ENCODE measurements at places on chromosomes 3 and 15. TPM values are rescaled to one million over a fixed set of nuclear protein-coding genes. Genes with fewer than 3 reads are reported as not detected.

DNA sequence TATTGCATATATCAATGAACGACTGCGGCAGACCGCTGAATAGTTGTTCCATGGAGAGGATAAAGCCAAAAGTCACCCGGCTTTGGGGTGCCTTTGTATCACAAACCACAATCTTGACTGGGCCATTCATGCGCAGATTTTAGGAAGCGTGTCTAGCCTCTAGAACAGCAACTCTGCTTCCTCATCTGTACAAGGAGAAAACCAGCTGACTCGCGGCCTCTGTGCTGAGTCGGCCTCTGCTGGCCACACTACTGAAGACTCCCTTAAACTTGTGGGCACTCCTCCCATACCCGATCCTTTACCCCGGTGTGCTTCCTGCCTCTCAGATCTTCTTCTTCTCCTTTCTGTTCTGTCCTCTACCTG lies 872 bp downstream of the DLEC1 start:
- DNase-seq = no peak
- H3K27ac ChIP-seq = no peak overlapping the region
- peak overlapping the region; percentile 70 for H3K4me3 ChIP-seq
- H3K4me1 ChIP-seq = peaks cover 15% of the 10 kb centered on the region
- H3K36me3 ChIP-seq = no peaks in the 10 kb centered on the region

GRCh38 chr3:71583566-71584393 lies at the start of gene FOXP1:
FOXP1 (minus strand) TSS chr3:71583728; CDS start chr3:71198381, 385,347 bp downstream.
- peak within 1 kb of the TSS; percentile 99 for H3K27ac ChIP-seq
- peaks cover 54% of the 10 kb centered on the region for H3K4me1 ChIP-seq
- DNase-seq = peak; percentile 89
- peak within 1 kb of the TSS; percentile 93 for H3K4me3 ChIP-seq

GRCh38 chr3:149026718-149027117 lies 35.4 kb downstream of the GYG1 start:
- no peak for DNase-seq
- H3K4me1 ChIP-seq = peaks cover 3% of the 10 kb centered on the region
- peak overlapping the region; percentile 64 for H3K27ac ChIP-seq
- peaks cover 53% of the 10 kb centered on the region for H3K36me3 ChIP-seq

DNA sequence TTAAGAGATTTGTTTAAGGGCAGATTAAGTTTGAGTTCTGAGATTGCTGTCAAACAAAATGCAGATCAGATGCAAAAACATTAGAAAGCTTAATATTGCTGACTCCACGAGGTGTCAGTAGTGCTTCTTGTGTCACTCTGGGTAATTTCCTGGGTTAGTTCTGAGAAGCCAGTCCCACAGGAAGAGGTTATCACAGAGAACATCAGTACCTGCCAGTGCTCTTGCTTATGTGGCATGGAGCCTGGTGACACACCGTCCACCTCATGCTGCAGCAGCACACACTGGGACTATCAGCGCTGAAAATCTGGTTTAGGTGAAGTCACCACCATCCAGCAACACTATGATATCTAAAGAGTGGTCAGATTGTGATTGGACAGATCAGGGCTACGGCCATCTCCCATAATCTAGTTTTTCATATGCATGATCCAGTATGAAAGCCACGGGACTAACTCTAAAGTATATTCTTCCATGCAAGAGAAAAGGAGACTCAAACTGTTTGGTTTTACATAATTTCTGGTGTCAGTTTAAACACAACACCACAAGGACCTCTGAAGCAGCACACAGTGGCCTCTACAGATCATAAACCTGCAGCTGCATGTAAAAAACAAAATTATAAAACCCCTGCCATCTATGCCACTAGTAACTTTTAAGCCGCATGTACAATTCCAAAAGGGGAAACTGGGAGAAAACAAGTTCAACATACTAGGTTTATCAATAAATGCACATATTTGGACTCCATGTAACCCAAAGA lies 36.1 kb upstream of the MYO5C start:
- no peak for DNase-seq
- peaks cover 41% of the 10 kb centered on the region for H3K36me3 ChIP-seq
- H3K4me1 ChIP-seq = peaks cover 14% of the 10 kb centered on the region
- no peak overlapping the region for H3K4me3 ChIP-seq
- H3K27ac ChIP-seq = no peak overlapping the region
- no peaks in the 10 kb centered on the region for H3K27me3 ChIP-seq

DNA sequence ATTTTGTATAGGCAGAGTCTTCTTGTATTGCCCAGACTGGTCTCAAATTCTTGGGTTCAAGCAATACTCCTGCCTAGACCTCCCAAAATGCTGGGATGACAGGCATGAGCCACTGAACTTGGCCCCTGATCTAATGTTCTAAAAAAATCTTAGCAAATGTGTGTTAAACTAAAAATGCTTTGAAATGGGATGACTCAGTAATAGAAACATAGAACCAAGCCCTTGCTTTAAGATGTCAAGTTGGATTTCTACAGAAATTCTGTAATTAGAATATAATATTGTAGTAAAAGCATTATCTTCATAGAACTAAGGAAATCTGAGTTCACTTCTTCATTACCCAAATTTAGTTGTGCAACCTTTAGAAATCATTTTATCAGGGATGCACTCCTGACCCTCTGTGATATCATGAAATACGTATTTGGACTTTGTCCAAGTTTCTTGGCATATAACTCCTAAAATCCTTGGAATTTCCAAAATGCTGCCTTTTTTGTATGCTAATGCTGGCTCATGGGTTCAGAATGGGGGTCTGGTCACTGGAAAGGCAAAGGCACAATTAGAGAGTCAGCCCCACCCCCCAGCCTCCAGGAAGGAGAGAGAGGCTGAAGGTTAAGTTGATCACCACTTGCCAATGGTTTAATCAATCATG lies 217.3 kb downstream of the TP63 start:
- H3K27ac ChIP-seq = no peak overlapping the region
- no peak for DNase-seq
- H3K4me1 ChIP-seq = no peaks in the 10 kb centered on the region
- no peaks in the 10 kb centered on the region for H3K27me3 ChIP-seq
- no peak overlapping the region for H3K4me3 ChIP-seq

- DNase-seq = no peak
- peaks cover 13% of the 10 kb centered on the region for H3K4me1 ChIP-seq
- no peak overlapping the region for H3K27ac ChIP-seq
- H3K4me3 ChIP-seq = no peak overlapping the region
- H3K27me3 ChIP-seq = no peaks in the 10 kb centered on the region
Observed at GRCh38 chr3:17469520-17469919, 272.9 kb downstream of the TBC1D5 start.

- H3K4me1 ChIP-seq = peaks cover 48% of the 10 kb centered on the region
- H3K27ac ChIP-seq = peak overlapping the region; percentile 46
- H3K4me3 ChIP-seq = no peak overlapping the region
- H3K36me3 ChIP-seq = no peaks in the 10 kb centered on the region
Observed at GRCh38 chr15:100112636-100113305, 229.0 kb downstream of the ADAMTS17 start.

Gene C3orf22
- total RNA-seq = not detected

Gene ADCY5
- total RNA-seq = 15.3 TPM

Gene SMCO1
- not detected for total RNA-seq

Gene CLRN1
- not detected for total RNA-seq

Gene MYD88
- total RNA-seq = 13.3 TPM

Gene SLC4A7
- 78.8 TPM for total RNA-seq

Gene ZIC1
- total RNA-seq = 89.9 TPM

Gene RLBP1
- not detected for total RNA-seq

All from osteocyte (in vitro differentiated cells).